Fibroblast of upper back skin (primary cell): ENCODE measurements at places on chromosomes 16 and 17.

GRCh38 chr17:4969047-4969550 is 1.5 kb upstream of the SPAG7 start:
- DNase-seq, result peak; percentile 98

DNA sequence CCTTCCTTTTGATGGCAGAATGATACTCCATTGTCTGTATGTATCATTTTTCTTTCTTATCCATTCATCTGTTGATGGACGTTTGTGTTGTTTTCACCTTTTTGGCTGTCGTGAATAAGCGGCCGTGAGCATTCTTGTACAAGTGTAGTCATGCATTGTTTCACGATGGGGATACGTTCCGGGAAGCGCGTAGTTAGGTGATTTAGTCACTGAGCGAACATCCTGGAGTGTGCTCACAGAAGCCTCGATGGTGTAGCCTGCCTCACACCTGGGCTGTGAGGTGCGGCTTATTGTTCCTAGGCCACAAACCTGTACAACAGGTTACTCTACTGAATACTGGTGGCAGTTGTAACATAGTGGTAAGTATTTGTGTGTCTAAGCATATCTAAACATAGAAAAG is 136.5 kb downstream of the CMIP start:
- no peak for DNase-seq

DNA sequence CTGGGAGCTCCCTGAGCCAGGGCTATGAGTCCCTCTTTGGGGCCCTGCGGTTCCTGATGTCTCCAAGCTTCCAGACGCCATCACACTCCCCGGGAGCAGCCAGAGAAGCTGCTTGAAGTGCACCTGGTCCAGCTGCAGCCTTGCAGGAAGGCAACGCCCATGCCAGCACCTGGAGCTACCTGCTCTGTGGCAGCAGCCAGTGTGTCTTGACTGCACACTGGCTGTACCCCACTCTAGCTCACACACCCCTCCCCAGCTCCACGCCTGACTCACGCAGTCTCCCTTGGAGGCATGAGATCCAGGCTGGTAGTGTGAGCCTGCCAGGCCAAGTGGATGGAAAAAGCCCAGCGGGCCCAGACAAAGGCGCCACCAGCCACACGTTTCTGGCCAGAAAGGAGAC is 63.3 kb downstream of the USP32 start:
- no peak for DNase-seq

DNA sequence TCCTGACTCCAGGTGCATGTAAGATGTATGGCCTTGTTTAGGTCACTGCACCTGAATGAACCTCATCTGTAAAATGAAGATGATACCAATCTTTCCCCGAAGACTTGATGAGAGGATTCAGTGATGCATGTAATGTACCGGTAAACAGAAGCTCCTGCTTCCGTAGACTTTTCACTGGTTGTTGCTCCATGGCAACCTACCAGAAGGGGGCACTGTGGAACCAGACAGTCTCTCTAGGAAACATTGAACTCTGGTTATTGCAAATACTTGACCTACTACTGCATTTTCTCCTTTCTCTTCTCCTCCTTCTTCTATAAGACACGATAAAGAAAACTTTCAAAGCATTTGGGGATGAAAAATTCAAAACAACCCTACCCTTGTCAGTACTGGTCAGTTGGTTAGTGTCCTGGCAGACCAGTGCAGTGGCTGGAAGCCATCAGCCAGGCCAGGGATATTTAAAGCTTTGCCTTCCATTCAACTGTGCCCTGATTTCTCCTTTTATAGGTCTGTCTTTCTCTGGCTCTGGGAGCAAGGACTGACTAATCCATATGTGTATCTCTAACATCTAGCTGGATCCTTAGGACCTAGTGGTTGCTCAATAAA is 667.4 kb upstream of the SALL1 start:
- DNase-seq, result peak; percentile 45

- no peak for DNase-seq
Measured at GRCh38 chr16:54999481-54999880, 68.8 kb downstream of the IRX5 start.

DNA sequence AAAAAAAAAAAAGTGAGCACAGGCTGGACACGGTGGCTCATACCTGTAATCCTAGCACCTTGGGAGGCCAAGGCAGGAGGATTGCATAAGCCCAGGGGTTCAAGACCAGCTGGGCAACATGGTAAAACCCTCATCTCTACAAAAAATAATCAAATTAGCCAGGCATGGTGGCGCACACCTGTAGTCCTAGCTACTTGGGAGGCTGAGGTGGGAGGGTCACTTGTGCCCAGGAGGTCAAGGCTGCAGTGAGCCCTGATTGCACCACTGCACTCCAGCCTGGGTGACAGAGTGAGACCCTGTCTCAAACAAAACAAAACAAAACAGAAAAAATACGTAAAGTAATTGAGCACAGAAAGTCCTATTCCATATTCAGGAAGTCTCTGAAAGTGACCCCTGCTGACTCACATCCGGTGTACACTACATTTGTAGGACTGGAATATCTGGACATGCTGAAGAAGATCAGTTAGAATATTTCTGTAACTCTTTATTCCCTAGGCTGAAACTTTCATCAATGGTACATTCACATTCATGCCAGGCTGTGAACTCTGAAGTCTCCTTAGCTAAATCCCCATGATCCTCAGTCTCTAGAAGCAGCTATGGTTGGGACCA is 66.0 kb upstream of the HAS3 start:
- no peak for DNase-seq

GRCh38 chr16:58218786-58219185 is 20.9 kb upstream of the CSNK2A2 start:
- DNase-seq, result no peak

GRCh38 chr16:27945233-27945973 is 118.1 kb downstream of the GSG1L start:
- no peak for DNase-seq

DNA sequence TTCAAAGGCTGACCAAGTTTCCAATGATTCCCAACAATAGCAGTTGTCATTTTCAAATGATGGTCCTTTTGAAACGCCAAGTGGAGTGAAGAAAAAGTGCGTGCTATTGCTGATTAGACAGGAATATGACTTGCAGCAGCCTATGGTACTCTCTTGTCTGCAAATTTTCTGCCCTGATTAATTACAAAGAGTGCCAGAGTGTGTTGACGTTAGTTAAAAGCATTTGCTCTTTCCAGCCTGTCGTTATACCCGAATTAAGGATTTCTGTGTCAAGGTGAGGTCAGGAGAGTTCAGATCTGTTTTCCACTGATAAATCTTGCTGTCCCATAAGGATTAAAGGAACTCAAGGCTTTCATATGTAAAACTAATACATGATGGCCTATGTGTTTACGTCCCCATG is 75.0 kb upstream of the ADAMTS18 start:
- DNase-seq, result no peak

DNA sequence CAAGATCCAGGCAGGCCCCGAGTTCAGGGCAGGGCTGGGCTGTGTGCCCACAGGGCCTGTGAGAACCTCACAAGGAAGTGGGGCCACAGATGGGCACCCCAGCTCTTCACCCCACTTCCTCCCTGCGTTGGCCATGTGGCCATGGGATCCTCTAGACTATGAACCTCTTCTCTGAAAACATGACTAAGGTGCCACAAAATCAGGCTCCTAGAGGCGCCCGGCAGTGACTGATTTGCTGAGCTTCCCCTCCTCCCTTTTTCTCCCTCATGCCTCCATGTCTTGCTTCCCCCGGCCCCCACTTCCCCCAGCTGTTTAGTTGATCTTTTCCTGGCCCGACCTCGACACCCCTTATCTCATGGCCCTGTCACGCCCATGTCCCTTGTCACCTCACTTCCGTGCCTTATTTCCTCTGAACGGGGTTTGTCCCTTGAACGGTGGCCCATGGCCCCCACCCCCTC is 87.1 kb downstream of the KCNJ12 start:
- no peak for DNase-seq

GRCh38 chr16:86735727-86736126 is 157.4 kb downstream of the FOXL1 start:
- DNase-seq, result no peak

DNA sequence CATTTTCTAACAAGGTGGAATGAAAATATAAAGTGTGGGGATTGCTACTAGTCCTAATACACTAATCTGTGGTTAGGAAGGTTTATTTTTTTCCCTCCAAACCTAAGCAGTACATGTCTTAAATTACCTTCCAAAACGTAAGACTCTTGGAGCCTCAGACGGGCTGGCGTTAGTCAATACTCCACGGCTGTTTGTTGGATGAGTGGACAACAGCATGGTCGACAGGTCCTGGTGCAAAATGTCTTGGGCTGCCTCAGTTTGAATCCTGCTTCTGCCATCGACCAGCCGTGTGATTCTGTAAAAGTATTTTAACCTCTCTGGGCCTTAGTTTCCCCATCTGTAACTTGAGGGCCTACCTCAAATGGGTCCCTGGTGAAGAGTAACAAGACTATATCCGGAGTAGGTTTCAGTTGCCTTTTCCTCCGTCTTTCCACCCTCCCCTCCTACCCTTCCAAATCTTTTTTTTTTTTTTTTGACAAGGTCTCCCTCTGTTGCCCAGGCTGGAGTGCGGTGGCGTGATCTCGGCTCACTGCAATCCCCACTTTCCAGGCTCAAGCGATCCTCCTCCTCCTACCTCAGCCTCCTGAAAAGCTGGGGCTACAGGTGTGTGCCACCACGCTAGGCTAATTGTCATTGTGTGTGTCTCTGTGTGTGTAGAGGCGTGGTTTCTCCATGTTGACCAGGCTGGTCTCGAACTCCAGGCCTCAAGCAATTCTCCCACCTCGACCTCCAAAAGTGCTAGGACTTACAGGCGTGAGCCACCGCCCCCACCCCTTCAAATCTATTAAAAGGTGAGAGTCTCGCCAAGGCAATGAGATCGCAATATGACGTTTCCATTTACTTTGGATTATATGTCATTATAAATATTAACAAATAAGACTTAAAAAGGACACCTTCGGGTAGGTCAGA is 5.8 kb downstream of the SCGB1C2 start:
- DNase-seq, result no peak

DNA sequence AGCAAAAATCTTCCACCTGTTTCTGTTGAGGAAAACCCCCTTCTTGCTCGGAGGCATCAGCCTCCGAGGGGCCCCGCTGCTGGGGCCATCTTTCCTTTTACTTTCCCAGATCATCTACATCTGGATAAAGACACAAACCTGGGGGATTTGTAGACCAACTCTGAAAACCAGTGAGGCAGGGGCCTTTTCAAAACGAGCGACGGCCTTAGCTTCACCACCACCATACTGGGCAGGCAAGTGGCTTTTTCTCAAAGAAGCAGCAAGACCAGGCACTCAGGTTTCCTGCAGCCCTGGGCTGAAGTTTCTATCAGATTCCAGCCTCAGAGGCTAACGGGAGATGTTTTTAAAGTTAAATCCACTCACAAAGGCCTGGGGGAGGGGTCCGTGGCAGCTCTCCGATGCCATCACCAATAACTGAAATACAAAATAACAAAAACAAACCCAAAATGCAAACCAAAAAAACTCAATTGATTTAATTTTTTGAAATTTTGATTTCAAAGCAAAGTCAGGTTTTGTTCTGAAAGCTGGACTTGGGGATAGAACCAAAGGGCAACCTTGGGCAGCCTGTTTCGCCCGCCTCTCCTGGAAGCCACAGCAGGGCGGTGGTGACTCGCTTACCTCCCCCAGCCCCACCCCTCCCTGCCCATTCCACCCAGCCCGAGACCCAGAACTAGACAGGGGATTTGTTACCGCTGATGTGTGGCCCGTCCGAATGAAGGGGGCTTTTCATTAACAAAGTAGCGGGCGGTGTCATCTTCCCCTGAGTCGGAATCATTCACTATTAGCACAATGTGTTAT is 55.8 kb downstream of the SALL1 start:
- DNase-seq, result no peak

DNA sequence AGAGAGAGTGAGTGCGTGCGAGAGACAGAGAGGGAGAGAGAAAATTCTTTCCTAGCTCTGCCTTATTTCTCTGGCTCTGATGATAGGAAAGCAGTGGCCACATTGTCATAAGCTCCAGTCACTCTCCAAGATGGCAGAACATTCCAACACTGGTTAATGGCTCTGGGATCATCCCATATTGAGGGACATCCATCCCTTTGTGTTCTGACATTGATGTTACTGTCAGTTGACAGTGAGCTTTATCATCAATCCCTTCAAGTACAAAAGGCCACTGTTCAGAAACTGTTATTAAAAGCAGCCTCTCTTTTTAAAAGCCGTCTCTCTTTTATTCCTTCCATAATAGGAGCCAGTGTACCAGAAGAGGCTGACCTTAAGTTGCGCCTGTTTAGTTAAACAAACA is 1084.9 kb upstream of the RBFOX1 start:
- no peak for DNase-seq

- no peak for DNase-seq
Measured at GRCh38 chr17:27616414-27616813, 14.6 kb upstream of the LGALS9 start.

DNA sequence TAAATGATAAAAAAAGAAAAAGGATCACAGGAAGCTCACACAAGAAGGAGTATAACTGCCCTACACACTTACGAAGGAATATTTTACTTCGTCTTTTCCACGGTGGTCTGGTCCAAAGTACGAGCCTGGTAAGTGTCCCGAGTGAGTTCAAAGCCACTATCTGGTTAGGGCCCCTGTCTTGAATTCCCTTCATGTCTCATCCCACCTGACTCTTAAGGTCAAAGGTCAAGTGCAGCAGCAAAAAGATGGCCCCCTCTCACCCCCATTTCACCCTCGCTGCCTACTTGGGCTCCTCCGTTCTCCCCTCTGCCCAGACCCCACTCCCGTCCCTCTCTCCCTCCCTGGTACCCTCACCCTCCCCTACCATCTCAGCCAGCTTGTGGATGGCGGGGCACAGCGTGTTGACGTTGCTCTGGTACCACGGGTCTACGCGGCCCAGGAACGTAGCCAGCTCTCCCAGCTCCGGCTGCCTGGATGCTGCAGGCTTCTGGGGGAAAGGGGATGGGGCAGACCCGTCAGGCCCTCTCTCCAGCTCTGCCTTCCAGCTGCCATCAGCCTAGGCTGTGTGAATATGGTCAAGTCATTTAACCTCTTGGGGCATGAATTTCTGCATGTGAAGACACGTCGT is 27.8 kb upstream of the MFSD6L start:
- no peak for DNase-seq

DNA sequence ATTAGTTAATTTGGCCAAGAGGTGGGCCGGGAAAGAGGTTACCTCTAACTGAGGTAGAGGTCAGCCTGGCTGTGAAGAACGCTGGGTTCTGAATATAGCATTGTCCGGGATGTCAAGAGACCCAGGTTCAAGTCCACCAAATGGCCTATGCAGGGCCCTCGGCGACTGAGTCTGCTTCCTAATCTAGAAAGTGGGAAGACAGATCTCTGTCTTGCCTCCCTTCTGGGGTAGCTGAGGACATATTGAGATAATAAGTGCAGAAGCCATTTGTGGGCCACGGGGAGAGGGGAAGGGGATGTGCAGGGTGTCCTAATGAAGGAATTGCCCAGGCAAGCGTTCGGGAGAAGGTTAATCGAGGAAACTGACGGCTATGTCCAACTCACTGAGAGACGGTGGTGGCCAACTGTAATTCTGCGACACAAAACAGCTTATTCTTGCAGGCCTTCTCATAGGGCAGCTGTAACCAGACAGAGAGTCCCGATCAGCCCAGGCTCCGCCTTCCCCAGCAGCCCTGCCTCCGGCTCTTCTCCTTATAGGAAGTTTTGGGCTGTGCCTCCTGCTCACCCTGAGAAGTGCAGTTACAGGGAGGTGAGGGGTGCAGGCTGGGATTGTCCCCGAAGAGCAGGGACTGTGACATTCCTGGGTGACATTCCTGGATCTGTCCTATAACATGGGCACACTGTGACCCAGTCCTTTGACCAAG is 15.9 kb downstream of the HASPIN start:
- no peak for DNase-seq
